Body of pancreas (tissue), 4 donors: ENCODE measurements at places on chromosomes 11 and 22. TPM values are rescaled to one million over a fixed set of nuclear protein-coding genes. Genes with fewer than 3 reads are reported as not detected.

Gene NCF4
- 5.9 TPM for total RNA-seq

Gene CLDN25
- total RNA-seq: not detected

Gene ZNF70
- 4.2 TPM for total RNA-seq

Gene EFCAB6
- total RNA-seq: 4.4 TPM

Gene GGTLC3
- total RNA-seq: not detected

Gene KRTAP5-8
- total RNA-seq: not detected

Gene APOBEC3H
- total RNA-seq: not detected

Gene TRIM5
- total RNA-seq: 18.7 TPM

DNA sequence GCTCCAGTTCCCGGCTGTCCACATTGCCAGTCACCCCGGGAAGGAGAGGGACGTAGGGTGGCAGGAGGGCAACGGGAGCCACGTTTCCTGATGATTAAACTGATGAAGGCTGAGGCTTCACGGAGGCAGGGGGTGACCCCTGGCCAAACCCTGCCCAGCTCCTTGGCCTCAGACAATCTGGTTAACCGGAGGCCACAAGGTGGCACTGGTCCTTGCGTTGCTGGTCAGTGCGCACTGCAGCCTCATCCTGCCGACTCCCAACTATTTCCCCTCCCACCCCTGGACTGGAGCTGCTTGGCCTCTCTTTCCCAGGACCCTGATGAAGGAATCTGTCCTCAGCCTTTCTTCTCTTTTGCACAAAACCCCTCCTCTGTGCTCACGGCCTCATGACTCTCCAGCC, 75.3 kb downstream of the PDE2A start:
- peak; percentile 42 for DNase-seq

GRCh38 chr11:60390419-60390818, 5.8 kb upstream of the MS4A14 start:
- DNase-seq: no peak

DNA sequence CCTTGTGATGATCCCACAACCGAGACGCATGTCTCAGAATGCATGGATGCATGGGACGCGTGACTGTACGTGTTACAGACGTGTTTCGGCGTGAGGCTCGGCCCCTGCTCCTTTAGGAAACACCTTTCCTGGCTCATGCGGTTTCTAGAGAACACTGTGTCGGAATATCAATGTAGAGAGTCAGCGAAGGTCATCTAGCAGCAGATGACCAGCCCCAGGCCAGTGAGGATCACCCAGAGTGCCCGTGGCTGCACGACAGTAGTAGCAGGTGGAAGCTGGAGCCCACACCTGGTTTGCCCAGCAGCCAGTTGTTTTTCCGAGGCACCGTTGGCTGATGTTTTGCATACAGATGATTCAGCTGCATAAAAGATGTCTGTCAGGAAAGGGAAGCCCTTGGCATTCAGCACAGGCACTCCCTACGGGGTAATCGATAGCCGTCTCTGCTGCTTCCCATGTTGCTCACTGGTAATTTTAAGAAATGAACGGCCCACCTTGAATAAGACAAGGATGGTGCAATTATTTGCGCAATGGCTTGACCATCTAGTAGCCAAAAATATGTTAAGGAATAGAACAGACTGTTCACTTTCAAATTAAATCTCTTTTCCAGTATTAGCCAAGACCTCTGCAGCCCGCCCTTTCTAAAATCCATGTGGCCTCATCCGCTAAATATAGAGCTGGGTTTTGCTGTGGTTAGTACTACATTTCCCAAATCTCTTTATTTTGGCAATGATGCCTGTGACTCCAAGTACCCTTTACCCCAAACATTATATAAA, 1.1 kb upstream of the CLTCL1 start:
- DNase-seq: peak; percentile 21

GRCh38 chr11:107078375-107078774, 60.1 kb upstream of the GUCY1A2 start:
- DNase-seq: no peak

- no peak for DNase-seq
Measured at GRCh38 chr11:70622091-70622490, 223.8 kb downstream of the CTTN start.

DNA sequence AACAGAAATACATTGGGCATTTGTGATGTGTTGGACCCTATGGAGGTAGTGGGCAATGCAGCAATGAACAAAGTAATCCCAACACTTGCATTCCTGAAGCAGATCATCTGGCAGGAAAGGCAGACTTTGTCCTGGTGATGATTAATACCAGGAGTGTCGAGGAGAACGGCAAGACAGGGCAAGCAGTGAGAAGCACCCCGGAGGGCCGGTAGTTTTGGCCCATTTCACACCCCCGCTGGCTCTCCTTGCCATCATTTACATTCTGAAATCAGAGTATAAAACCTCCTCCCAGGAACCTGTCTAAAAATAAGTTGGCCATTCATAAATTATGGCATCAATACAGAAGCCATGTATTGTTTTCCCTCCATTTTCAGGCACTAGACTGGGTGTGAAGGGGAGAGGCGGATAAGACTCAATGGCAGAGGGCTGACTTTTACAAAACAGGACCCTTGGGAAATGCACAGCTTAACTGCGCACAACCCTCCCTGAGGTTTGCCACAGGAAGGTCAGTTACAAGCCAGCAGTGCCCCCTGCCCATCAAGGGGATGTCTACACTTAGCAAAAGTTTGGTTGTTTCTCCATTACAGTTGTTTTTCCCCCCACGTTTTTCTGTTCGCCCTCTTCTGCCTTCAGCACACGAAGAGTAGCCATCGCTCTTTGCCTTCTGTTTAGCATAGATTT, 55.6 kb downstream of the OPCML start:
- no peak for DNase-seq

DNA sequence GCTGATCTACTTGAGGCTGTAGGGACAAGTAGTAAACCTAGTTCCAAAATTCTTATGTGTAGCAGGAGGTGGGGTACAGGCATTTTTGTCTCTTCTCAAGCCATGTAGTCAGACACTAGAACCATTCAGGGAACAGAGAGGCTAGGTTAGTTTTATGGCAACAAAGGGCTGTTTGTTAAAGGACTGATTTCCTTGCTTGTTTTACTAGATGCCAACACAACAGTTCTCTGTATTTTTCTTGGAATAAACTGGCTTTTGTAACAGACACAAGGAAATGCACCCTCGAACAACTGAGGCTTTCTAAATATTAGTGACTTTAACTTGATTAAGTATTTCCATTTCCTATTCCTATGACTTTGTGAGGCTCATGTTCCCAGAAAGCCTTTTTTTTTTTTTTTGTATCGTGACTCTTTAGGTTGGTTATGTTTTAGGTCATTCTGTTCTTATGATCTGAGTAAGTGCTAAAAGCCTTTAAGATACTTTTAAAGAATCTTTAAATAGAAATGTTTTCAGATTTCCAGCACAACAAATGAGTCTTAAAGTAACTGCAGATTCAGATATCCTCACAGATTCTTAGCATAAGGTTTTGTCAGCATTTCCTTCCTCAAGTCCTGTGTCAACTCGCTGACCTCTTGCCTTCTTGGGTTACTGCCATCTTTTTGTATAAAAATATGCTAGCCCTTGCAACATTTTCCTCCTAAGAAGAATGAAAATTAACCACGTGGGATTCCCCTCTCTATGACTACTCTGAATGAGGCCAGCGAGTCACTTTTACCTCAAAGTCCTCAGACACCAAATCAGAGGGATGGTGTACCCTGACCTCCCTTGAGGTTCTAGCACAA, 92.5 kb downstream of the CCDC83 start:
- no peak for DNase-seq

- DNase-seq: no peak
Measured at GRCh38 chr11:116240710-116241109, 532.1 kb downstream of the BUD13 start.

DNA sequence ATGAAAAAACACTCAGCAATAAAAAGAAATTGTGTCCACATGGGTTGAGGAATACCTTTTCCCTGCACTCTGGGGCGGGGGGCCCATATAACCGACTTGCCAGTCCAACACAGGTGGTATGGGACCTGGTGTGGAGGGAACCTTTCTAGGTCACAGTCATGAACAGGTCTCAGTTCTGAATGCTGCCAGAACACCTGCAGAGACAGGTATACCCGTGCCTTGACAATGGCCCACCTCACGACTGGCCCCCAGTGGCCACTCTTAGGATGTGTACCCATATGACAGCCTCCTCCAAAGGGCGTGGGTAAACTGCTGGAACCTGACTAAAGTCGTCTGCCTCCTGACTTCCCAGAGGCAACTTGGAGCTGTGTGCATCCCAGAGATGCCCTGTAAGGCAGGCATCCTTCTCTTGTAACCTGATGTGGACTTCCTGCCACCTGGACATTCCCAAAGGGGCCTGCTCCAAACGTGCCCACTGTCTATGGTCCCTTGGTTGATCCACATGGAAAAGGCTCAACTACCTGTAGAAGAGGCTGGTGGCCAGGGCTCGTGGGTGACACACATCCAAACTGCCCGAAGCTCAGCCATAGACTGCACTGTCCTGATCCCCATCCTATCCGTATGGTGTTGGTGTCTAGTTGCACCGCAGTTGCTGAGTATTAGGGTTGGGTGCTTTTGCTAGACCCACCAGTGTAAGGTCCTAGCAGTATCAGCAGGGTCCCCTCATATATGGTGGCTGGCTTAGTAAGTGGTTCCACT, 859.3 kb downstream of the BRD1 start:
- peak; percentile 52 for DNase-seq

- no peak for DNase-seq
Measured at GRCh38 chr11:125890447-125891100, 3.1 kb downstream of the HYLS1 start.

- DNase-seq: no peak
Measured at GRCh38 chr11:79221444-79222130, 219.2 kb downstream of the TENM4 start.

DNA sequence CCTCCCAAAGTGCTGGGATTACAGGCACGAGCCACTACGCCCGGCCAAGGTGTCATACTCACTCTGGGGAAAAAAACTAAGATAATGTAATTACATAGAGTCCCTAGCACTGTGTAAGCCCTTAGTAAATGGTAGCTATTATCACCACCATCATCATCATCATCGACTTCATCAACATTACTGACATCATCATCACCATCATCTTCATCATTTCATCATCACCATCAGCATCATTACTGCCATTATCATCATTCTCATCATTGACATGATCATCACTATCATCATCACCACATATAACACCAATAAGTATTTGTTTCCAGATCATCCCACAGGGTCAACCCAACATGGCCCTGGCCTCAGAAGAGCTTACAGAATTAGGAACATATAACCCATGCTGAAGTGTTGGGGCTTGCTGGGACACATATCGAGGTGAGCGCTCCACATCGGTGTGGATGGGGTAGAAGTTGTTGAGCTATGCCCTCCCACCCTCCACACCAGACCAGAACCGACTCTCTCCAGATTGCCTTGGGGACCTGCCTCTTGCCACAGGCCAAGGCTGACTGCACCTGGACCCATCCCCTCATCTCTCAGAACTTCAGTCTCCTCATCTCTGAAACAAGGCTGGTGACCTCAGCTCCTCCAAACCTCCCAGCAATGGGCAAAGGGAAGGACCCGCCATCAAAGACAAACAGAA, 14.7 kb upstream of the CD5 start:
- DNase-seq: no peak

DNA sequence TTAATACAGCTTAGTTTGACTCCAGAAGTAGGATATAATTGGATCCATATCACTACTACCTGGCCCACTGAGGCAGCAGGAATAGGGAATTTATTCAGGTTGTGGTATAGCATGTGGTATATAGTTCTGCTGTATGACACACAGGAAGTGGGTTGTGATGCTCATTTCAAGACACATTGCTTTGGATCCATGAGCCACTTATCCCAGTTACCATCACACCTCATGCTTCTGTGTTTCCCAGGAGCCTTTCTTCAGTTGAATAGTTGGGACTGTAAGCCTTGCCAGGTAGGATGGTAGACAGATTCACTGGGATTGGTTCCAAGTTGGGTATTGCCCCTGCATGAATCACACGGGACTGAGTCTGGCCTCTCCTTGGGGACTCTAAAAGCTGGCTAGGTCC, 9.9 kb upstream of the SLC37A2 start:
- no peak for DNase-seq

- no peak for DNase-seq
Measured at GRCh38 chr22:44445307-44445680, 52.7 kb downstream of the RTL6 start.

- peak; percentile 77 for DNase-seq
Measured at GRCh38 chr11:66045177-66045639, 3.8 kb downstream of the GAL3ST3 start.

GRCh38 chr11:77320351-77320750, 18.9 kb upstream of the GDPD4 start:
- no peak for DNase-seq

GRCh38 chr22:44074337-44074984, 50.4 kb downstream of the PARVB start:
- DNase-seq: no peak
